ENCODE measurements at places on chromosomes 7 and 10.

DNA sequence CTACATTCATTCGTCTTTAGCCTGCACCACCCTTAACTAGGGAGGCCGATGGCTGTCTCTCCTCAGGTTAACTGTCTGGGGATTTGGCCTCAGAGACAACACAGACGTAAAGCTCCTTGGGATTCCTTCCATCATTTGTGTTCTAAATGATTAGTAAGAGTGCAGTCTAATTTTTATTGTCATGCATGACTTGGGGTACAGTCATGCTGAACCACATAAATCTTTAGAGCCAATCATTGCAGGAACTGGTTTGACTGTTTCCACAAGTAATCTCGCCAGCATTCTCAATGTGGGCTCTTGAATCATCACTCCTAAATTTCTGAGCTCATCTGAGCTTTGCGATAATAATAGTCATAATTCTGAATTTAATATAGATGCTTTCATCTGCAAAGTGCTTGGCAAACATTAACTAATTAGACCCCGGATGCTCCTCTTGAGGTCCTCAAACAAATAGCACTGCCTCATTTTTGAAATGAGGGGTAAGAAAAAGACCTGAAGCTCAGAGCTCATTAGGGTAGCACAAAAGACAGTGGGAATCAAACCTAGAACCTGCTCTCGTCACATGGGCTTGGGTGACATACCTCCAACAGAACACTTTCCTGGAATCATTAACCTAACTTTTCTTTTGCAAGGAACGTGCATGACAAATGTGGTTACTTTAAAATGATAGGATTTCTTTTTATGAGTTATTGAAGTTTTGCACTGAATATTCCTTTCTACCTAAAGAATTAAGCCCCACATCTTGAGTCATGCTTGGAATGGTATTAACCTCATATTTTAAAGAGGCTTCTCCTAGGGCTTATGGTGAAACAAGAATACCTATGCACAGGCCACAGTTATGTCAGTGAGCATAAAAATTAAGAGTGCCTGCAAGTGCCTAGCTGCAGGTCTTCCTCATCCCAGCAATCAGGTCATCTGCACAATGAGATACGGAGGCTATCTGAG lies 118.9 kb upstream of the NRP1 start:
- no peak for DNase-seq

DNA sequence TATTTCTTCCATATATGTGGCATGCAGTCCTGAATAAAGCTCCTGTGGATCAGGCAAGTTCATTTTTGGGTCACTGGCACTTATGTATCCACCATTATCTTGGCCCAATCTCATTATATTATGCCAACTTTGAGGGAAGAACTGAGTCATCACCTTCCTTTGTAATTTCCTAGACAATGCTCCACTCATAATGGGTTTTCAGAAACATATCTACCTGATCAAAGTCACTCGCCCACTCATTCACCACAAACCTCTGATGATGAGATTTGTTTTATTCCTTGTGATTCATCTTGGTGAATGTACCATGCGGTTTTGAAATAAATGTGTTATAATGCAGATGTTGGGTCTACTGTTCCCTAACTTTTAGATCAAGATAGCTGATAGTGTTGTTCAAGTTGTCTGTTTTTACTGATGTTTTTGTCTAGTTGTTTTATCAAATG lies 525.8 kb downstream of the KIF20B start:
- DNase-seq, result no peak

DNA sequence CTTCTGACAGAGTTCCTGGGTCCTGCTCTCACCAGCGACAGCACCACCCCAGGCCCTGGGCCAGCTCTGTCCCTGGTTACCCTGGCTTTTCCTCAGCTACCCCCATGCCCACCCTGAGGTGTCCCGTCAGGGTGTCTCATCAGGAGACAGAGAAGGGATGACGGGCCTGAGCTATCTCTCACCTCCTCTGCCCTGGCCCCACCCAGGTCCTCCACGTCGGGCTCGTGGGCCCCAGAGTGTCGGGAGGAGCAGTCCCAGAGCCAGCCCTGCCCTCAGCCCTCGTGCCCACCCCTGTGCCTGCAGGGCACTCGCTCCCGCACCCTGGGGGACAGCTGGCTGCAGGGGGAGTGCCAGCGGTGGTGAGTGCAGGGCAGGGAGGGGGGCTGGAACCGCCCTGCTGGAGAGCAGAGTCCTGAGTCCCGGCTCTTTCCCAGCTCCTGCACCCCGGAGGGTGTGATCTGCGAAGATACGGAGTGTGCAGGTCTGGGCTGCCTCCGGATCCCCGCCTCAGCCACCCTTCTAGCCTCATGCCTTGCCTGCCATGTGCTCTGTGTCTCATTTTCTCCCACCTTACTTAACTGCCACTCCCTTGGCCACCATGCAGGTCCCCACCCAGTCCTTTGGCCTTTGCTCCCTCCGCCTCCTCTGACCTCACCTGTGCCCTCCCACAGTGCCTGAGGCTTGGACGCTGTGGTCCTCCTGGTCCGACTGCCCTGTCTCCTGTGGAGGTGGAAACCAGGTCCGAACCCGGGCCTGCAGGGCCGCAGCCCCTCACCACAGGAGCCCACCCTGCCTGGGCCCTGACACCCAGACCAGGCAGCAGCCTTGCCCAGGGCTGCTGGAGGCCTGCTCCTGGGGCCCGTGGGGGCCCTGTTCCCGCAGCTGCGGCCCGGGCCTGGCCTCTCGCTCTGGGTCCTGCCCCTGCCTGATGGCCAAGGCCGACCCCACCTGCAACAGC lies 16.7 kb upstream of the ZNF862 start:
- no peak for DNase-seq

DNA sequence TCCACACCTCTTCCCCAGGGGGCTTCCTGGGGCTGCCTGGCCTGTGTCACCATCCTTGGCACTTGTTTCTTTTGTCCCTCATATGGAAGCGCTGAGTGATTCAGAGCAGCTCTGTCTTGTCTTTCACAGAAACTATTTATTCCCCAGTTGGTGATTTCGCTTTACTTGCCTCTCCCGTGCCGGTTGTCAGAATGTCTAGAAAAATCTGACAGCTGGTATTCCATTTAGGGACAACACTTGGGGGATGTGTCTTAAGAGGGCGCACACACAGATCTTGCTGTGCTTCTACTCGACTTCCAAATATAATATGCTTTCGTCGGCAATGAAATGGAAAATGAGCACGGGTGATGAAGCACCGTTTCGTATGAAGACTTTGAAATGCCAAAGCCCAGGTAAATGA lies 611.8 kb downstream of the CALN1 start:
- no peak for DNase-seq

DNA sequence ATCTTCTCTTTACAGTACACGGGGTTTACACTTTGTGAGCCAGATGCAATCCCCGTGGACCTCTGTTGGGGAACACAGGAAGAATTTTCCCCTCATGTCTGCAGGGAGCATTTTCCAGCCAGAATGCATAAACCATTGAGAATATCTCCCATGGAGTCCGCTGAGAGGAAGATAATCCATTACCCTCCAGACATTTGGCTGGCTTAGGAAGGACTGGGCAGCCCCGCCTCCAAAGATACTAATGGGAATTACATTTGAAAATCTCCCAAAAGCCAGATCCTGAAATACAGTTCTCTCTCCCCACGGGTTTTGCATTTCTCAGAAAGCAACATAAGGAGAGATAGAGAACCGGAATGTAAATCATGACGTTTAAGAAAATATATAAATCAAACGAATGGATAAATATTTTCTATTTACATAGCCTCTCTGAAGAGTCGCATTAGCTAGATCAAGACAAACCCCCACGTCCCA lies 53.5 kb downstream of the TRIL start:
- DNase-seq, result no peak

DNA sequence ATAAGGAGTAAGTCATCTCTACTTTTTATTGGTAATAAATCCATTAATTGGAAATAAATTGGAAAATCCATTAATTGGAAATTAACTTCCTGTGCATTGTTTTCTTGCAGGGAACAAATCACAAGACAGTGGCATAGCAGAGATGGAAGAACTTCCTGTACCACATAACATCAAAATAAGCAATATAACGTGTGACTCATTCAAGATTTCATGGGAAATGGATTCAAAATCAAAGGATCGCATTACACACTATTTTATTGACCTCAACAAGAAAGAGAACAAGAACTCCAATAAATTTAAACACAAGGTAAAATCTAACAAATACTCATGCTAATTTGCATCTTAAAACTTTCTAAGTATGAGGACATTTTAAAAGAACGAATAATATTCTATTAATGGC lies 57.8 kb downstream of the PHYHIPL start:
- no peak for DNase-seq

DNA sequence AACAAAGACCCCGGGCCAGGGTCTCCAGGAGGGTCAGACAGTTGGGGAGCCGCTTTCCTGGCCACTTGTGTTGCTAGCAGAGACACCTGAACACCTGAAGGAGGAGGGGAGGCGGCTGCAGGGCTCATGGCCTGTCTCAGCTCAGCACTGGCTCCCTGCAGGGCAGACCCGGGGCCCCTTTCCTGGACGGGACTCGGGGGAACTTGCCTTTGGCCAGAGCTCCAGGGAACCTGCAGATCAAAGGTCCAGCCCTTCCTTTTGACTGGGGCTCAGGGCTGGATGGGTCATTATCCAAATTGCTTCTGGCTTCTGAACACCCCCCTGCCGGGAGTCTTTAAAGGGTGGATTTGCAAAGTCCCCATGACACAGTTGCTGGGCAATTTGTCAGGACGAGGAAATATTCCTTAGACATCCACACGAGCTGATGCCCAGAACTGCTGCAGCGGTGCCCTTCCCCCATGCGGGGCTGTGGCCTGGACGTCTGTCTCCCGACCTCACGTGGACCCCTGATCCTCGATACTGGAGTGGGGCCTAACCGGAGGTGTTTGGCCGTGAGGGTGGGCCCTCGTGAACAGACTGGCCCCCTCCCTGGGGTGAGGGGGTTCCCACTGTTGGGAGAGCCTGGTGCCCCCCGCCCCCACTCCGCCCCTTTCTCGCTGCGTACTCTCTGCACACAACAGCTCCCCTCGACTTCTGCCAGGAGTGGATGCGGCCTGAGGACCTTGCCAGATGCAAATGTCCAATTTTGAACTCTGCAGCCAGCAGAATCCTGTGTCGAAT lies 194.3 kb downstream of the ELFN1 start:
- DNase-seq, result no peak

DNA sequence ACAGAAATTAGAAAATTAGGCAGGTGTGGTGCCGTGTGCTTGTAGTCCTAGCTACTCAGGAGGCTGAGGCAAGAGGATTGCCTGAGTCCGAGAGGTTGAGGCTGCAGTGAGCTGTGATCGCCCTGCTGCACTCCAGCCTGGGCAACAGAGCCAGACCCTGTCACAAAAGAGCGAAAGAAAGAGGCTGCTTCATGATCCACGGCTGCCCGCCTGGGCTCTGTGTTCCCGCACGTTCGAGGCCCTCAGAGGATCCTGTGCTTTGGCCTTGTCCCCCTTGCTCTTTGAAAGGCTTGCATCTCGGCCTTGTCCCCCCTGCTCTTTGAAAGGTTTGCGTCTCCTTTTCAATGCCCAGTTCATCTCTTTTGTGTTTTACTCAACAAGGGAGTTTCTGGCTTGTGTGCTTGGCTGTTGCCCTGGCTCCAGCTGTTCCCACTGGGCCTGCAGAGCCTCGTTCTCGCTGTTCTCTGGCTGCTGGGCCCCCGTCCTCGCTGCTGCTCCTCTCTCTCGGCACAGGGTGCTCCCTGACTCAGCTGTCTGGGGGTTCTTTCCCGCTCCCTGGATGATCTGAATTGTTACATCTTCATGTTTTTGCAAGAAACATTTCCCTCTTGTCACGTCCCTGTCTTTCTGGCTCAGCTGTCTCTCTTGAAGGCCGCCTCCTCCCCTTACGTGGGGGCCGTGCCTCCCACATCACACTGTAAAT lies 45.1 kb upstream of the INPP5A start:
- no peak for DNase-seq

DNA sequence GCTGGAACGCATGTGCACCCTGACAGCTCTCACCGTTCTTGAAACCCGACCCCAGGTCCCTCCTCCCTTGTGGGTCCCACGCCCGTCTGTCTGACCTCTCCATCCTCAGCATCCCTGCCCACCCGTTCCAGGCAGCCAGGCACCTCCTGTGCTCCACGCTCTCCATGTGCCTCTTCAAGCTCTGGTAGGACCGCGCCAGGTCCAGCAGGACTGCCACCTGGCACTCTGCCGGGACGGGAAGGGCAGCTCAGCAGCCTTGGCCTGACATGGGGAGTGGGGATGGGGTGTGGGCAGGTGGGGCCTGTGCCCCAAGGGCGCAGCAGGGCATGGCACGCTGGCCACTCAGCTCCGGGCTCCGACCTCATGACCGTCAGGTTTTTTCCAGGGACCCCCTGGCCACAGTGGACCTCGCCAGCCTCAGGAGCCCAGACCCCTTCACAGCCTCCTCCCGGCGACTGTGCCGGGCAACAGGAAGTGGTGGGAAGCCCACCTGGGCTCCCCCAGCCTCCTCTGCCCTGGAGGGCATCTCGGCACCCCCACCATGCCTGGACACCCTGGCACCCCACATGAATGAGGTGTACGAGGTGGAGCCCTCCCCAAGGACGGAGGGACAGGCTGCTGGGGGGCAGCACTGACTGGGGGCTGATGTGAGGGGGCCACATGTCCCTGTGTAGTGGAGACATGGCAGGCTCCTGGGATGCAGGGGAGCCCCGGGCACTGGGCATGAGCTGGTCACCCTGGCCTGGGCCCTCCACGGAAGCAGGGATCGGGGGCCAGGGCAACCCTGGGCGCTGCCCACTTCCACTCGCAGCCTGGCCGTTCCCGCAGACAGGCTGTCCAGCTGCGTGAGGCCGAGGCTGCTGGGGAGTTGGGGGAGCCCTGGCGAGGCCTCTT lies 25.1 kb upstream of the NKX6-2 start:
- no peak for DNase-seq

DNA sequence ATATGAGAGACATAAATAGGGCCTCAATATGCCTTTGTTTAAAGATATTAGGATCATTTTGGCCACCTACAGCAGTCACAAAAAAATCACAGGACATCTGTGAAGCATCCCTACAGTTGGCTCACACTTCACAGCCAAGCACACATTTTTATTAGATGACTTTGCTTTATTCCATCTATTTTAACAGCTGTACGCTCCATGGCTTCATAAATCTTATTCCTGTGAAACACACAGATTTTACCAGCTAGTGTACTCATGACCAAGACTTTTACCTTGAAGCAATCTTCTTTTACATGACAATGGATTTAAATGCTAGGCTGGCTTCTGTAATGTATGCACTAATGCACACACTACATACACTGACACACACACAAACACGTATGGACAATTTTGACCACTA lies 254.8 kb upstream of the PITRM1 start:
- no peak for DNase-seq

DNA sequence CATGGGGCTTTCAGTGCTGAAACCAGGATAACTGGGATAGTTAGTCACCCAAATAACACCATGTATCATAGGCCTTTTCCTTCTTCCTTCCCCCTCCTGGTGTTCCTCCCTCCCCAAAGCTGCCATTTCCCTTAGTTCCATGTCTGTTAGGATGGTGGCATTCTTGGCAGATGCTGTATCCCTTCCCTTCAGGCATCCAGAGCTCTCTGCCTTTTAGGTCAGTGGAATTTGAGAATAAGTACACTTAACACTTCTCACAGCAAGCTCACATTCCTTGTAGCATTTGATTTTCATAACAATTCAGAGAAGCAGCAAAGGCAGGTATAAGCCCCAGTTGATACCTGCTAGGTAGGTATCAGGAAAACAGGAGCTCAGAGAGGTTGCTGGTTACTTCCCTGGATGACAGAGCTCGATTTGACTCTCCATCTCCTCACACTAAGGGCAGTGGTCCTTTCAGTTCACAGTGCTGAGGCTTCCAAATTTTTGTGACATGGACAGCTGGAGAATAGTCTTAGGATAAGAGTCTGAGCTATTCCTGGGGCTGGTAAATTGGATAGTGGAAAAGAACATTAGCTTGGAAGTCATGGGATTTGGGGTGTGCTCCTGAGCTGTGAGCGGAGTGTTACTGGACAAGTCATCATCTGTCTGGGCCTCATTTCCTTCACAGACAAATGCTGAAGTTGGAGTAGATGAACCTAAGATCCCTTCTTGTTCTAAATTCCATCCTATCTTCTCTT lies 108.7 kb upstream of the RHOBTB1 start:
- no peak for DNase-seq

Data from stimulated activated CD8-positive, alpha-beta memory T cell treated with anti-CD3 and anti-CD28 coated beads, Interleukin-12 subunit alpha, Interleukin-12 subunit beta, amount 100 ng/mL, for 4 hours (primary cell).